Activated CD4-positive, alpha-beta T cell treated with anti-CD3 and anti-CD28 coated beads, Interleukin-2, amount 50 U/mL, for 1 hour (primary cell): ENCODE measurements at places on chromosomes 12 and 14.

DNA sequence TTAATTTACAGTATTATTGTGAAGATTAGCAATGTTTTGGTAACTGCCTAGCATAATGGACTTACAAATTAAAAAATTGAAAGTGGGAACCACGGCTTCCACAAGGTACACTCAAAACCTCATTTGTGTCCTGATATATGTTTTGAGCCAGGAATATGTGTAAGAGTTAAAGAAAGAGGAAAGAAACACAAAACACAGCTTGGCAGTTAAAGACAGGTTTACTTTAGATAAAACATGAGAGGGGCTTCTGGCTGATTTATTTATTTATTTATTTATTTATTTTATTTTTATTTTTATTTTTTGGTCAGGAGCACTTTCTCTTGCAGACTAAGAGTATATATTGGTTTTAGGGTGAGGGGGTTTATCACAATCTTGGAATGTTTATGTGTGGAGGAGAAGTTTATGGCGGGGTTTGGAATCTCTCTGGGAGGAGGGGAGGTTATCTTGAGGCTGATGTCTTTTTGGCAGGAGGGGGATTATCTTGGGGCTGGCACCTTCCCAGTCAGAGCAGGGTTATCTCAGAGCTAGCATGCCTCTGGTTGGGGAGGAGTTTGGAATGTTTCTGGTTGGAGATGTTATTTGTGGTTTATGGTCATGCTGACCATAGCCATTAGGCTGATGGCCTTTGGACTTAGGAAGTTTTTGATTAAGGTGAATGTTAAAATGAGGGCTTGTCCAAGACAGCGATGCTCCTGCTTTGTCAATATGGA, 436.7 kb downstream of the DAD1 start:
- DNase-seq, result no peak

GRCh38 chr14:68337279-68337678, 455.6 kb downstream of the ZFP36L1 start:
- no peak for DNase-seq

DNA sequence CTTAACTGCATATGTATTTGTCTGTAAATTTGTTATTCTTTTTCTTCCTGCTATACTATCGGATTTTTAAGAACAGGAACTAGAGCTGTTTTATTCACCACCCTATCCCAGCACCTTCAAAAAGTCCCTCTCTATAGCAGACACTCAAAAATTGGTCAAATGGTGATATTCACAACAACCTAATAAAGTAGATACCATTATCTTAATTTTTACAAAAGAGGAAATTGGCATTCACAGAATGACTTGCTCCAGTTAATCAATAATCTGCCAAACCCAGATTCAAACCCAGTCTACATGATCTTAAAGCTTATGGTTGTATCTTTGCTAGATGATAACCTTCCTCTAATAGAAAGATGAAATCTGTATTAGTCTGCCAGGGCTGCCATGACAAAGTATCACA, 426.6 kb downstream of the EGLN3 start:
- no peak for DNase-seq

- no peak for DNase-seq
These were observed 88.9 kb downstream of the PTGER2 start for GRCh38 chr14:52402812-52403526.

DNA sequence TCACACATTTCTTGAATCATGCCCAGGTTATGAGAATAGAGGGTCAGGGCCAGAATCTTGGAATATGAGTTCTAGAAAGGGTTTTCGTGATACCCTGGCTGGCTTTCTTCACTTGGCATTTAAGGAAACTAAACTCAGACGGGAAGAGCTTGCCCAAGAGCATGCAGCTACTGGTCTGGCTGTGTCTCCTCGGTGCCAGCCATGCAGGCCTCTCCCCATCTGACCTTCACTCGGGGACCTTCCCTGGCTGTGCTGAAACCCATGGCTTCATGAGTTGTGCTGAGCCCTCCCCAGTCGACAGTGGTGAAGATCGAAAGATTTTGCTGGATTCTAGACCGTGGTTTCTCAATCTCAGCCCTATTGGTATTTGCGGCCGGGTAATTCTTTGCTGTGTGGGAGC, 38.0 kb downstream of the FOXN3 start:
- no peak for DNase-seq
